Stimulated activated CD4-positive, alpha-beta T cell treated with anti-CD3 and anti-CD28 coated beads, TNF-alpha, amount 100 ng/mL, for 24 hours (primary cell): ENCODE measurements at places on chromosomes 6 and 20.

- DNase-seq = no peak
Measured at GRCh38 chr6:88238065-88238464, 71.9 kb upstream of the CNR1 start.

GRCh38 chr6:14095437-14095836 is 22.1 kb upstream of the CD83 start:
- DNase-seq = no peak

DNA sequence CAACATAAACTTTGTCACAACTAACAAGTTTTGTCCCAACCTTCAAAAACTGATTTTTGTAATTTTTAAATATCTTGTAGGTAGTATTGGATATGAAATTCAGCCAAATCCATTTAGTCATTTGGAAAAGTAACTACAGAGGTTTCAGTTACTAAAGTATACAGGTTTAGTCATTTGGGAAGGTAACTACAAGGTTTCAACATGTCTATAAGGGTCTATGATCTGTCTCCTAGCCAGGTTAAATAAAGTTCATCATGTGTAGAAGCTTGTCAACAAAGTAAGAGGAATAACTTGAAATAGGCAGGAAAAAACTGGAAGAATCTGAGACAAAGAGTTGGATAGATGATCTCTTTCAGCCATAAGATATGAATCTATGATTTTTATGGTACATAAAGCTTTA is 229.8 kb downstream of the COL12A1 start:
- no peak for DNase-seq

GRCh38 chr20:34296468-34296867 is 6.7 kb downstream of the AHCY start:
- DNase-seq = no peak

DNA sequence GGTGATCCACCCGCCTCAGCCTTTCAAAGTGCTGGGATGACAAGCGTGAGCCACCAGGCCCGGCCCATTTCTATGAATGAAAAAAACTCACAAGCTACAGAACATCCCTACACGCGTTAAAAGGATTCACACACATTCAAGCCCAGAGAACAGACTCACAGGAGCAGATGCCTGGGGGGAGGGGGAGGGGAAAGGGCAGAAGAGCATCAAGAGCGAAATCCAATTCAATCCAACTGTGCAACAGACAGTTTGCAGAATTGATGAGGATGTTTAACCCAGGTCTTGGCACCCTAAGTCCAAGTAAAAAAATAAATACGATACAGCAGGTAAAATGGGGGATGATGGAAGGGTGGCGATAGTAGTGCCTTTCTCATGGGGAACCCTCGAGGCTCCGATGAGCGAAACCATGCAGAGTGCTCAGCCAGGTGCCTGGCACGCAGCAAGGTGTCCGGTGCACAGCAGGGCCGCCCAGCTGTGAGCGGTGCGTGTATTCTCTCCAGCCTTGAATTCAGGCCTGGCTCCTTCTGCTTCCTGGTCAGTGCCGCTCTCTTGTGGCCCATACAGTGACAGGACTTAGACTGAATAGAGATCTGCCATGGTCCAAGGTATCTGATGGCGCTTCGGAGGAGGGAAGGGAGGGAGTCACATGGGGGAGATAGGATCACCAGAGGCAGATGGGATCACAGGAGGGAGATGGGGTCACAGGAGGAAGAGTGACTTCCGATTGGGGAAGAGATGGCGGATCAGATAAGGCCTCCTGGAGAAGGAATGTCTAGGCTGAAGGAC is 35.4 kb upstream of the ANGPT4 start:
- DNase-seq = no peak

DNA sequence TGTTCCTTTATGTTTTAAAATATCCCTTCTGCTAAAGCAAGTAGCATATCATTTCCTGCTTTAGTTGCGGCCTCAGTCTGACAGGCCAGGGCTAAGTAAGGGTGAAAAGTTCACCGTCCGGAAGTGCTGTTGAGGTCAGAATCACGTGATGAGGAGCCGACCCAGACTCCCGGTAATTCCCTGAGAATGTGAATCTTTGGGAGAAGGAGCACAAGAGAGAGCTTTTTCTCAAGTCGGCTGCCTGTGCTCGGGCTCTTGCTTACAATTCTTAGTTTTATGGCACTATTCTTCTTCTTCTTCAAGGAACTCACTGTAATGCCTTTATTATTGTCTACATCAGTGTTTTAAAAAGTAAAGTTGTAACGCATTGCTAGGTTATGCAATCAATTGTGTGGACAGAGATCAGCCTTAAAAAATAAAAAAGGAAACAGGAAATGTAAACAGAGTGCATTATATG is 309.3 kb downstream of the PRL start:
- peak; percentile 1 for DNase-seq

DNA sequence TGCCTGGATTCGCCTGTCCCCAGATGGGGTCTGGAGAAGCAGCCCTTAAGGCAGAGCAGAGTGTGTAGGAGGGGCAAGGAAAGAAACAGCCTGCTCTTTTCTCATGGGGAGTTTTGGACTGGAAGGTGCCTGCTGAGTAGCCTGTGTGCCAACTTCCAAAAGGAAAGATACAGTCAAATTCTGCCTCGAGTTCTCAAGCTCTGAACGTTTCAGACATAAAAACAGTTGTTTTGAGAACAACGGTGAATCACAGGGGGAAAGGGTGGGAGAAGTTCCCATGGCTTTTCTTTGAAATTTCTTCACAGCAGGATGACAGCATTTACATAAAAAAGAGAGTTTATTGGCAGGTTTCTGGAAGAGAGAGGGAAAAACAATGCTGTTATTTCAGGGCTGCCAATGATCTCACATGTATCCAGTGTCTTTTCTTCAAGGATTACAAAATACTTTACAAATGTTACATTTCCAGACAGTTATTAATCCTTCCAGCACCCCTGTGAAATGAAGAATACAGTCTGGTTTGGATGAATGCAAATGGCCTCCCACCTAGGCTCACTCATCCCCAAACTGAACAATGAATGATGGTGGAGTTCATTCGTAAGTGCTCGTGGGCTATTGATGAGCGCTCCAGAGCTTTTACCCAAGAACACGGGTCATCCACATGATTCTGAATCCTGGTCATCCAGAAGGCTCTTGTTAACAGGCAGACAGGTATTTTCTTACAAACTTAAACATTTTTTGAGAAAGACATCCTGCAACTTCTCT is 33.8 kb upstream of the ECI2 start:
- DNase-seq = no peak

GRCh38 chr6:107579456-107580056 is 89.6 kb downstream of the SOBP start:
- DNase-seq = no peak

DNA sequence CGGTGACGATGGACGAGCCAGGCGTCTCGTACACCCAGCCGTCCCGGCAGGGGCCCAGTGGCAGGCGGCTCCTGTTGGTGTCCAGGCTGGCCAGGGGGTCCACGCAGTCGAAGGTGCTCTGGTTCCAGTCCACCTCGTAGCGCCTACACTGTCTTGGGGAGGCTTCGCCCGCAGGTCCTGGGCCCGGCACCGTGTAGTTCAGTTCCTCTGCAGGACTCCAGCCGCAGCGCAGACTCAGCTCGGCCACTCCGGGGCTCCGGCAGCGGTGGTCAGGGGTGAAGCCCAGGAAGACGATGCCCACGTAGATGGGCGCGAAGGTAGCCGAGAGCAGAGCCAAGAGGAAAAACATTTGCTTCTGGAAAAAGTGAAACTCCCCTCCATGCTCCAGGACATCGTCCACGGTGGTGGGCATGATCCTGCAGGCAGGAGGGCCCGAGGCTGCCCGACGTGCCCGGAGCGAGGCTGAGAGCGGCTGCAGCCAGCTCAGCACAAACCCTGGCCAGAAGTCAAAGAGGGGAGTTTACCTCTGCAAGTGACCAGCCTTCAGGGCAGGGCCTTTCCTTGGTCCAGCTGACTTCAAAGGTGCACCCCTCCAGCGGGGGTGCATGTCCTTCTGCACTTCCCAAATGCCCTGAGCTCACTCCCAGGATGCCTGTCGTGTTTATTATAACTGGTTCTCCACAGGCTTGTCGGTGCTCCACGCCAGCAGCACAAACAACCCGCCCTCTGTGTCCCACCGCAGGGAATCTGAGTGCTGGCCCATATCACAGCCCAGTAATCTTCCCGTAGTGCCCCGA is at the start of gene SLC22A2:
SLC22A2 (minus strand) TSS at position 476 of the 797 bp plus-strand sequence; CDS start at position 412, 64 bp downstream.
- DNase-seq = no peak

DNA sequence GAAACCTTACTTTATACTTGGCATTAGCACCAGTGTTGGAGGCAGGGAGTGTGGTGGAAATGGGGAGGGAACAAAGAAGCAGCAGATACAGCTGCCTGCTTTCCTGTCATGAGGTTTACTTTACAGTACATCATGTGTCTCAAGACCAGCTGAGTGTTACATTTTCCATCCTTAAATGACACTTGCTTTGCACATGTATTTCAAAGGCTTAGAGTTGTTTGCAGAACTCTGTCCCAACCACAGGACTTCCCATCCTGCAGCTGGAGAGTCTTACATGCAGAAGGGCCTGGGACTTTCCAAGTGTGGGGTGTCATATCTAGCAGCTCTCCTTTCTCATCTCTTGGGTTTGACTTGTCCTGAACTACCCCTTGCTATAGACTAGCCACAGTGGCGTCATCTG is 395.9 kb downstream of the DHX35 start:
- no peak for DNase-seq

DNA sequence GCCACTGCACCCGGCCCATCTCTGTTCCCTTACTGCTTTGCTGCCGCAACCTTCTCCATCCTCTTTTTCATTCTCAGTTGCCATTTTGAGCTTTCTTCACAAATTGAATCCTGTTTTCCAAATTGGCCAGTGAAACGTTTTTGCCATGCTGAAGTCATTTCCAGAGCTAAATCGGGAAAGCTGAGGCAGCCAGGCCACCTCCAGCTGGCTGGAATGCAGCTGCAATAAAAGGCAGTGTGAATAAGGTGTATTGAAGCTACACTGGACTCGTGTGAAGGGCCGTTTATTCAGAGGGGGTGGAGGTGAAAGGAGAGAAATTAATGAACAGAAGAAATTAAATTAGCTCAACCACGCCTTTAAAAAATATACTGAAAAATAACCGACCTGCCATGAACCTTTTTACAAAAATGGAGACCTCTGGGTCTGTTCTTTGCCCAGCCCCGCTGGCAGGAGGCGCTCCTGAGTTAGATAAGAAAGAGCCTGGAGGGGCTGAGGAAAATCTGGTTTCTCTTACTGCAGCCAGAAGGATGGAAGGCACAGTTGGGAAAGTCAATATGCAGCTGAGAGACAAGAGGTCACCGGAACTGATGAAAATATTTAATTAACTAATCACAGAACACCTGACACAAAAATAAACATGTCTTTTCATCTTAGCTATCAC is 283.9 kb downstream of the FOXC1 start:
- DNase-seq = no peak

DNA sequence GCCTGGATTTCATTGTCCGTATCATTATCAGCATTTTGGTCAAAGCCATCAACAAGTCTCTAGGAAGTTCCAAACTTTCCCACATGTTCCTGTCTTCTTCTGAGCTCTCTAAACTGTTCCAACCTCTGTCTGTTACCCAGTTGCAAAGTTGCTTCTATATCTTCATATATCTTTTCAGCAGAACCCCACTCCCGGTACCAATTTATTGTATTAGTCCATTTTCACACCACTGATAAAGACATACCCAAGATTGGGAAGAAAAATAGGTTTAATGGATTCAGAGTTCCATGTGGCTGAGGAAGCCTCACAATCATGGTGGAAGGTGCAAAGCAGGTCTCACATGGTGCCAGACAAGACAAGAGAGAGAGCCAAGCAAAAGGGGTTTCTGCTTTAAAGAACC is 293.2 kb downstream of the EPM2A start:
- DNase-seq = no peak

DNA sequence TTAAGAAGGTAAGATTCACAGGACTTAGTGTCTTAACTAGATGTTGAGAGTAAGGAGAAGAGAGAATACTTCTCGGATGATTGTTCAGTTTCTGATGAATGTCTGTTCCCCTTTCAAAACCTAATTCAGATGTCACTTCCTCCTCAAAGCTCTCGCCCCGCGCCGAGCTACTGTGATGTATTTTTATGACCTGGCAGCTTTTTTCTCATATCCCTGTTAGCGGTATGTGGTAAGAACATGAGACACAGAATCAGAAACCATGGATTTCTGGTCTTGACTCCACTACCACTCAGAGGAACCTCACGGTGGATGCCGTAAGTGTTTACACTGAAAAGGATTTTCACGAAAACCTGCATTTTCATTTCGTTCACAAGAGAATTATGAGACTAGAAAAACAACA is 48.4 kb downstream of the CEP43 start:
- DNase-seq = peak; percentile 52

DNA sequence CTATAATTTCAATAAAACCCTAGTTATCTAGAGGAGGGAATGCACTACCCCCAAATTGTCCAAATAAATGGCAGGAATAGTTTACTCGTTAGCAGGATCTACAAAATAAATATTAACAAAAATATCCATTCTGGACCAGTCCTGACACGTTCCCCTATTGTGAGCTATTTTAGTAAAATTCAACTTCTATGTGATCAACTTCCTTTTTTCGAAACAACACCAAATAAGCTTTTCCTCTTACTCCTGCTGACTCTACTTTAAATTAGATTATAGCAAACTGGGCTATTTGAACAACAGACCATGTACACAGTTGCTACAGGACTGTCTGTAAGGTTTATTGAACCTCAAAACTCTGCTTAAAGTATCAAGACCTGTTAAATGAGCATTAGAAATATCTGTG is 154.3 kb downstream of the IPCEF1 start:
- DNase-seq = no peak

- no peak for DNase-seq
Measured at GRCh38 chr6:31865205-31866118, 2.8 kb upstream of the NEU1 start.

DNA sequence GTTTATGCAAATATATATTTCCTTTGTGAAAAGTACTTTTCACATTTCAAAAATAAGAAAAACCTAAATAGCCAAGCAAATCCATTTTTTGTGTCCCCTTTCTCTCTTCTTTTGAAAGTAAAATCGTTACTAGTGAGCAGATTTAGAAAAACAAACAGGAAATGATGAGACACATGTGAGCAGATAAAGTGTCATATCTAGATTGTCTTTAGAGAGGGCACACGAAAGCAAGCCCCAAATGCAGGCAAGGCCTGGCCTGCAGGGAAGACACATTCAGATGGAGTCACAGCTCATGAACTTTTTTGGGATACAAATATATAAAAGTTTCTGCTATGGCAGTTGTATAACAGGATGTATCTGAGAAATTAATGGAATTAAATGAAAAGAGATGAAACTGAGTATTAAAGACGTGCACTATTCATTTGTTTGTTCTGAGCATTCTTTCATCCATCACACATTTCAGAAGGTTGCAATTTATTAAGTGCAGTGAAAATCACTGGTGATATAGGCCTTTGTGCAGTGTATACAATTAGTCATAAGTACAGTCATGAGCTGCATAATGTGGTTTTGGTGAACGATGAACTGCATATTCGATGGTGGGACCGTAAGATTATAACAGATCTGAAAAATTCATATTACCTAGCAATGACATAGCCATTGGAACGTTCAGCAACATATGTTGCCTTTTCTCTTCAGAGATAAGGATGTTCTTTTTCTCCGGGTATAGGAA is 101.4 kb downstream of the PACRG start:
- no peak for DNase-seq
